Neuronal stem cell (in vitro differentiated cells): ENCODE measurements at places on chromosomes 5 and 9.

- no peak for DNase-seq
These were observed 2.9 kb downstream of the NSMF start for GRCh38 chr9:137456061-137456863.

DNA sequence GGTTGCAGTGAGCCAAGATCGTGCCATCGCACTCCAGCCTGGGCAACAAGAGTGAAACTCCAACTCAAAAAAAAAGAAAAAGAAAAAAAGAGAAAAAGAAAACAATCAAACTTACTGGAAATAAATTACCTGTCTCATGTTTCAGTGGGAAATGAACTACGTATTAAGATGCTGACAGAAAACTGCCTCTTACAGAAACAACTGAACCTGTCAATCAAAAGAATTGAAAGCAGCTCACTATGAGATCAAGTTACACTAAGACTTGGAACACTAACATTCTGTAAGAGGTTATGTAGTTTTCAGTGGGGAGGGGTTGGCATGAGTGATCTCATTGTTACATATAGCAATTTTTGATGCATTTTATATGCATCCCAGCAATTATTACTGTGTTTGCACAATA lies 64.4 kb upstream of the SPATA31E1 start:
- DNase-seq = no peak

- DNase-seq = peak; percentile 56
These were observed 33.6 kb upstream of the GLIPR2 start for GRCh38 chr9:36102742-36103495.

DNA sequence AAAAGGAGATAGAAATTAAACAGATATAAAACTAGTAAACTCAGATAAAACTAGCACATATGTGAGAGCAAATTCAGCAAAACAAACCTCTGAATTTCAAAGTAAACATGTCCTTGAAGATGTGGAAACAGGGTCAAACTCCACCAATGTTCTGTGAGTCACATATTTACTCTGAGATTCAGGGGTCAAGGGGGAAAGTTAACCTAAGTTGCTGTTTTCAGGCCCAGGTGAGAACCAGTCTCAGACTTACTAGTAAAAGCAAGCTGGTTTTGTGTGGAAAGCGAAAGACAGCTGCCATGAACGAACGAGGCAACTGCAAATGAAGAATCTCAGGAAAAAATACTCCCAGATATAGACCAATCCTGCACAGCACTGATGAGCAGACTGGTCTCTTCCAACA lies 29.0 kb downstream of the PSMB7 start:
- no peak for DNase-seq

DNA sequence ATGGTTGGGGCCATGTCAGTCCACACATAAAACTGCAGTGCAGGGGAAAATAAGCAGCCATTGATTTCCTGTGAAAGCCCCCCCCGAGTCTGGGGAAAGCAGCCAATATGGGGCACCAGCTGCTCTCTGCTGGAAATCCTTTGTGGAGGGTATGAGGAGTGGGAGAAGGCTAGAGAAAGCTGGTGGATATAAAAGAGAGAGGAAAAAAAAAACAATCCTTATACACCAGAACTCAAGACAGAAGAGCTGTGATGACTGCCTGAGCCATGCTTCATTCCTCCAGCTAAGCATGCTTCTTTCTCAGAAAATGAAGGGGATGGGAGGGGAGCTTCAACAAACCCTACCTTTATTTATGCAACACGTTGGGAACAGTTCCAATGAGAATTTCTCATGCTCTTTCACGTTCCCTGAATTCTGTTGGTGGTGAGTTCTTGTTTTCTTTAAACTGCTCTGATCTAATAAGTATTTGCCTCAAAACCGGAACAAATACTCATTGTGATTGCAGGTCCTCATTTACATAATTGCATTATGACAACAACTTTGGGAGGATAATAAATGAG lies 688.0 kb upstream of the SEMA6A start:
- no peak for DNase-seq

DNA sequence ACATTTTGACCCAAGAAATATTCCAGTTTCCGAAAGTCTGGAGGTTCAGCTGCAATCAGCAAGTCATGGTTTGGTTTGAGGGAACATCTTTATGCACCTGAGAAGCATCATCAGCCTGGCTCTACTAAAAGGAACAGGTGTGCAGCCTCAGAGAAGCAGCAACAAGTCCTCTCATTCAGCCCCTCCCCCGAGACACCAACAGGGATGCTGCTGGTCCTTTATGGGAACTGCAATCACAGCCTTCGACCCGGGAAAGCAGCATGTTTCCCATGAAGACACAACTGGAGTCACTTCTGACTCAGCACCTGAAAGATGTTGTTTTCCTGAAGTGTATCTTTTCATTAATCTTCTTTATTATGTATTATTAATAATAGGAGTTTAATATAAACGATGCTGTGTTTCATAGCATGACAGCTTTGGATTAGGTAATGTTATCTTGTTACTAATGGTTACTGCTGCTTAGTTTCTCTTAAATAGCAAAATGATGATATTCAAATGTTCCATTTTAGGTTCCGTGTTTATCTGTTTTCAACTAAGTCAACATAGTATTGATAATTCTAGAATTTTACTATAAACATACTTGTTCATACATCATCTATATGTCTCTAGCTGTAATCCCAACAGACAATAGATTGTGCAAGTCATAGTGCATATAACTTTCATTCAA lies 15.6 kb upstream of the NREP start:
- DNase-seq = no peak

DNA sequence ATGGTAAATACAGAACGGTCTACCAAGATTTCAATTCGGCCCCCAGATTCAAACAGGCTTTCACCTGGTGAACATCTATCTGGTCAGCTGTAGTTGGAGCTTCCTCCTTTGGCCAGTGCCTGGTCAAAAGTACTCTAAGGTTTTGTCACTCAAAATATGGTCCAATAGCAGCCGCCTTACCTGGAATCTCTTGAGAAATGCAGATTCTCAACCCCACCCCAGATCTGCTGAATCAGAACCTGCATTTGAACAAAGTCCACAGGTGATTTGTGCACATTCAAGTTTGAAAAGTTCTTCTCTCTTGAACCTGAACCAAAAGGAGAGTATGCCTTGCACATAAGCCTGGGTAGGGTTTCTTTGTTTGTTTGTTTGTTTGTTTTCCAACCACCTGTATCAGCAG lies 17.6 kb upstream of the WHRN start:
- no peak for DNase-seq

DNA sequence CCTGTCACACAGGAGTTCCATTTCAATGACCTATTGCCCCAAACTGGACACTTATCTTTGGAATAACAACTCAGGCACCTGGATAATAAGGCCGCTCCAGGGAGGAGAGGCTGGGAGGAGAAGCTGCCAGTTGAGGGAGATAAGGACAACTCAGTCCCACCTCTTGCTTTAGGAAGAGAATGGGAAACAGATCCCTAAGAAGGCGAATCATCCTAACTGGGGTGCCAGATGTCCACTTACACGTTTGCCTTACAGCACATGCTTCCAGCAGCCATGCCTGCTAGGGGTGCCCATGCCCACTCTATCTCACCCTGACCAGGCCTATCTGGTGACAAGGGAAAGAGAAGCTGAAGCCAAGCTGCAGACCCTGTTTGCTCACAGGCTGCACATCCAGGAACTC lies 6.5 kb downstream of the HK3 start:
- no peak for DNase-seq

DNA sequence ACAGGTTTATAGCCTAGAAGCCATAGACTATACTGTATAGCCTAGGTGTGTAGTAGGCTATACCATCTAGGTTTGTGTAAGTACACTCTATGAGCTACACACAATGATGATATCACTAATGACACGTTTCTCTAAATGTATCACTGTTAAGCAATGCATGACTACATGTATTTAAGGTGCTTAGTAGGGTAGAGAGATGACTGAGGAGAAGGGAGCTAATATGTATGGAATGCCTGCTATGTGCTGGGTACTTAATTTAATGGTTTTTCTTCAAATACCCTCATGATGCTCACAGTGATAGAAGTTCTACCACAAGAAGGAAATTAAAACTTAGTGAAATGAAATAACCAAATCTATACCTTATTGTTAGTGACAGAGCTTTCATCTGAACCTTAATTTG lies 1785.5 kb downstream of the EFNA5 start:
- no peak for DNase-seq

GRCh38 chr9:37293664-37294524 lies 128.6 kb upstream of the GRHPR start:
- no peak for DNase-seq

DNA sequence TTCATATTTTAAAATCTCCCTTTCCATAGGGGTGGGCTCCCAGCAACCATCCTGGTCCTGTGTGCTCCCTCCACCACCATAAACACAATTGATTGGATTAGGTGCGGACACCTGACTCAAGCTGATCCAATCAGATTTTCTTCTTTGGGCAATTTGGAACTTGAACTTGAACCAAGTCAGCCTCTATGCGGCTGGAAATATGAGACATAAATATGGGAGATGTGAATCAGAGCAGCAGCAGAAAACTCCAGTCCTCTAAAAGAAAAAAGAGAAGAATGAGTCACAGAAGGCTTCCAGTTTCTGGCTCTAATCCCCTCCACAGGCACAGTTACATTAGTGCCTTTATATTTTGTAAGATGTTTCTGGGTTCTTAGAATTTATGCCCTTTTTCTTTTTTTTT lies 306.6 kb downstream of the MLLT3 start:
- no peak for DNase-seq

- no peak for DNase-seq
These were observed 3.7 kb downstream of the CERCAM start for GRCh38 chr9:128424268-128424780.

DNA sequence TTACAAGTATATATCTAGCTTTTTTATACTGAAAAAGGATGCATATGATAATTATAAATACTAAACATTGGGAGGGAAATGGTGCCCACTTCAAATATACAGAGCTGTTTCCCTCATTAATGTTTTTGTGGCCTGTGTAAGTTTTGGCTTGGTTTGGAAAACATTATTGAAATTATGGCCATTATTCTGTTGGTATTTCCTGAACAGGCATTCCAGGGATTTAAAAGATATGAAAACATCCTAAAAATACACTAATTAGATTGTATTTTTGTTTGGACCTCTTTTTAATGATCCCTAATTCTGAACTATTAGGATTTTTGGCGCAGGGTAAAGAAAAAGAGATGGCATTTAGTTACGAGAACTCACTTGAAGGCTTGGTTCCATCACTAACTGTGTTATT lies 50.9 kb downstream of the CLINT1 start:
- no peak for DNase-seq

DNA sequence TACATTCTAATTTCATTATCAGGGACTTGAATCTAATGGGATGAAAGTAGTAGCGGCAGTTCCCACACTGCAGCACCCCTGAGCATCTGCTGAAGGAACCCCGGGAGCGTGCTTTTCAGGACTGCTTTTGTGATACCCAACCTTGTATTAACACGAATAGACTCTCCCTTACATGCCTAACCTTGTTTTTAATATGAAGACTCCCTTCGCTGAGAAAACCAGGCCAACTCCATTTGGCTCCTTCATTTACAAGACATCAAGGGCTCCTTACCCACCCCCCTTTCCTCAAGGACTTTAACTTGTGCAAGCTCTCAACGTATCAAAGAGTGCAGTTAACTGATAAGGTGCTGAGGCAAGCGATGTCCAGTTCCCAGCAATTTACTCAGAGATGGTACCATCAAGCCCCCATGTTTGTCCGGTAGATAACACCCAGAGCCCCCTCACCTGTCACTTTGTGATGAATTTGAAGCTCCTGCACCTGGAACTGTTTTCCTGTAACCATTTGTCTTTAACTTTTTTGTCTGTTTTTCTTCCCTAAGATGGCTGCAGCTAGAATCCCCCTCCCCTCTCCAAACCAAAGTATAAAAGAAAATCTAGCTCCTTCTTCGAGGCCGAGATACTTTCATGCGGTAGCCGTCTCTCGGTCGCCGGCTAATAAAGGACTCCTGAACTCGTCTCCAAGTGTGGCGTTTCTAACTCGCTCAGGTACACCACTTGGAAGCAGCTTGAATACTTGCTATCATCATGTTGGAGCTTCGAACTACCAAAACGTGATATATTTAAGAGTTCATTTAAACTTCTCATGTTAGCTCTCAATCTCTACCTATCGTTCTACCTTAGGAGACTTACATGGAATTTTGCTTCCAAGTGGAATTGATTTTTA lies 10.7 kb downstream of the HNRNPH1 start:
- no peak for DNase-seq

DNA sequence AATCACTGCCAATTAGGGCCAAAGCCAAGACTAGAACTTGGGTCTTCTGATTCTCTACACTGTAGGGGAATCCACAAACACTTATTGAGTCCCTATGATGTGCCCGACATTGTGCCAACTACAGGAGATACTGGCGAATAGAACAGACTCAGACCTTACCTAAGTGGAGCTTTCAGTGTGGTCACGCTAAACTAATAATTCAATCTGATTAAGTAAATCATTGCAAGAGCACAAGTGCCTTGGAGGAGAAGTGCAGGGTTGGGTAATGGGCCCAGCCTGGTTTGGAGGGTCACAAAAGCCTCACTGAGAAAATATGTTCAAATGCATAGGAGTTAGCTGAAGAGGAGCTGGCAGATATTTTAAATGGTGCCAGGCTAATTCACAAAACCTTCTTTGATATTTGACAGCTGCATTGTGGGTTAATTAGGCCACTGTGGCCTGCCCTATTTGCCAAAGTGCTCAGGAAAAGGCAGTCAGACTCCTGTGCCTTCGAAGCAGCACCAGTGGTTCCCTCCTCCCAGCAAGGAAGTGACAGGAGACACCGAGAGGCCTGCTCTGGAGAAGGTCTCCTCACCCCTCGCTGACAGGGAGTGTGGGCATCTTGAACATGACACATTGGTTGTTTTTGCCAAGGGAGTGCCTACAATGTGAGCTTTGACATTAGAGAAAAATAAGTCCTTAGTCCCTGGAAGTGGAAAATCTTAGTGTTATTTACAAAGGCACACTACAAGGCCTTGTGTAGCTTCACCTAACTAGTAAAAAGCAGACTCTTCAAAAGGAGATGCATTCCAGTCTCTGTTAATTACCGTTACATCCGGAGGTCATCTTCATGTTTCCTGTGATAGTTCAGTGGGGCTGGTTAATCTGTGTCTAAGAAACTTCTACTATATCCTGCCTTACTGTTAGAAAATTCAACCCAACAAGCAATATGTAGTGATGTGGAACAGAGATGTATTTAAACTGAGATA lies 24.1 kb upstream of the TRAF1 start:
- no peak for DNase-seq

- DNase-seq = no peak
These were observed 43.8 kb upstream of the ANKH start for GRCh38 chr5:14915291-14915952.

GRCh38 chr9:82670000-82670399 lies 392.9 kb downstream of the RASEF start:
- no peak for DNase-seq

DNA sequence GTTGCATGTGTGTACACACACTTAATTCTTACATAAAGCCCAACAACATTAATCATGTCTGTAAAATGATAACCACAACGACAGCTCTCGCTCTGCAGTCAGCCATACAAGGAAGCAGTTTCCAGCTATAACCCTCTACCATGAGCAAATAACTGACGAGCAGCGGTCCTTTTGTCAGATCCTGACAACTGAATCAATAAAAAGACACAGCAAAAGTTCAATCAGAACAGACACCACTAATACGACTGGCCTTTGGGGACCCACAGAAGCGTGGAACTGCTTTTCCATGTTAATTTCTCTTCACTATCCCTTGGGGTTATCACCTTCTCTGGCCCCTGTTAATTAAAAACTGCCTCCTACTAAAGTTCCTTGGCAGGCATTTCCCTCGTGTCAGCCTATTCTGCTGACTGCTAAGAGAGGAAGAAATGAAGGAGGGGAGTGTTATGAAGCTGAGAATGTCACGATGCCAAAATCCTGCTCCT lies 722.8 kb upstream of the GRAMD2B start:
- no peak for DNase-seq

GRCh38 chr9:81719972-81720371 lies 30.6 kb upstream of the TLE1 start:
- no peak for DNase-seq
